ENCODE measurements at places on chromosomes 16 and 17. TPM values are rescaled to one million over a fixed set of nuclear protein-coding genes. Genes with fewer than 3 reads are reported as not detected.

SLC13A2 gene
- not detected for total RNA-seq

SMIM5 gene
- total RNA-seq = 12.5 TPM

- DNase-seq = peak; percentile 90
Observed at GRCh38 chr16:4330277-4330874, 14.5 kb downstream of the GLIS2 start.

- DNase-seq = peak; percentile 34
Observed at GRCh38 chr17:8072341-8072728, 15.2 kb downstream of the ALOX12B start.

GRCh38 chr16:66457888-66458287 lies 30.8 kb downstream of the BEAN1 start:
- no peak for DNase-seq
